ENCODE measurements at places on chromosomes 2 and 18.

- DNase-seq, result no peak
These were observed 564.2 kb downstream of the MBD2 start for GRCh38 chr18:53660306-53660705.

DNA sequence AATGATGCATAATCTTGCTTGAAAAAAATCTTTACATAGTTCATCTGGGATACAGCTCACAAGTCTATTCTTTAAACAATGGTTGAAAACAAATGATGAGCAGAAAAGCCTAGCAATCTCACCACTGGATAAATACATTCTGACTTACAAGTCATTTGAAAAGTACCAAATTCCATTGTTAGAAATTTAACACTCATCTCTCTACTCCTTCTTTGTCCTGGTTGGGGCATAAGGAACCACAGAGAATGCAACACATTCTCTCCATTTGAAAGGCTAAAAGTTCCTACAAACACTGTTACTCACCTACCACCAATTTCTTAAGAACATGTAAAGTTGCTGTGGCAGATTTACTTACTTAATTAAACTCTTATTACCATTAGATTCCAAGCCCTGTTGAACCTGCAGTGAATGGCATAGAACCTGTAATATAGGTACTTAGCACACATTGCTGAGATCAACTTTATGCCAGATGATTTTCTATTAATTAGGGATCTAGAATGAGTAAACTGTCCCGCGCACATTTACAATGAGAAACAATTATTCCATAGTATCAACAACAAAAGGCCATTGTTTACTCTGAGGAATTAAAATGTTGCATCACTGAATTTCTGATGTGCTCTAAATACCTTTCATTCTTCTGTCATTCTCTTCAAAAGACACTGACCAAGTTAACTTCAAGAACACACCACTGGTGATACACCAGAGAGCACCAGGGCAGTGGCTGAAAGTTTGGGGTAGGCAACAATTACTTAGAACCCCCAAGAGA, 69.6 kb downstream of the CABYR start:
- DNase-seq, result no peak

DNA sequence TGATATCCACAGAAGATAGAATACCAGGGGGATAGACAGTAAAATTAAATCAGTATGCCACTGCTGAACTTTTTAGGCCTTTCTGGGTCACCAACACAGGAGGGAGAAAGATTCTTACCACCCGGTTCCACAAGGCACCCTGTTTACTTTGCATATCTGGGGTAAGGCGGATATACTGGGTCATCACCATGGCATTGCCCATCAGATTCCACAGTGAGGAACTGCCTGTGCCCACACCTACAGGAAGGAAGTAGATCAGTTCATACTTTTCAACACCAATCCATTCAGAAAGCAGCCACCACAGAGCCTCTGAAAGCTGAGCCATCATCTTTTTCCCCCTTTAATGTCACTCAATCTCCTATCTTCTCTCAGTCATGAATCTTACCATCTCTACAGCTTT, 2.0 kb downstream of the LMAN2L start:
- DNase-seq, result no peak

- DNase-seq, result no peak
These were observed 55.0 kb upstream of the CTDP1 start for GRCh38 chr18:79624356-79625170.

DNA sequence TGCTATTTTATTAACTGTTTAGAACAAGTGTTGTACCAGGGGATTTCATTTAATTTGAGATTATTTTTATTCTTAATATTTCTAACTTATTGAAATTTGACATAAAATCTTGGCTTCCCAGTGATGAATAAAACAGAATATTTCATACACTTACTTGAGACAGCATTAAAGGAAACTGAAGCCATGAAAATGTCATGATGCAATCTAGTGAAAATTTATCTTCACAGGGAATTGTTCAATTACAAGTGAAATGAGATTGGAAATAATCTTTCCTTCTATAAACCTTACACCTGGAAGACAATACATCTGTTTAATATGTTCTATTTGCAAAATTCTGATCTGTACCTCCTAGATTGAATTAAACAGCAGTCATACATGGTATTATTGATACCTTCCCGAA, 511.0 kb upstream of the CDH7 start:
- no peak for DNase-seq

DNA sequence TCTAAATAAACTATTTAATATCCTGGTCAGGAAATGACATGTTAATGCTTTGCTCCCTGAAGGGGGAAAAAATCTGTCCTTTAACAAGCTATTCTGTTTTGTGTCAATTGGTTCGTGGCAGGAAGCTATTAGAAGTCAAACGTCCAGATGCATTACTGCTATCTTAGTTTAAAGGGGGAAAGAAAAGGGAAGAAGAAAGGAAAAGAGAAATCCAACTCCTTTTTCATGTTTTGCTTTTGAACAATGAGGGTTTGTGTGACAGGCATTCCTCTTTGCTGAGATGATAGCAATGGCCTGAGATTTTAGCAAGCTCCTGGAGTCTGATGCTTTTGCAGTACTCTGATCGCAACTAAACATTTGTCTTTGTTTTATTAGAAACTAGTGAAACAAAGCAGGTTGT, 24.6 kb downstream of the TRIB2 start:
- DNase-seq, result no peak

GRCh38 chr2:215498431-215498830, 62.6 kb upstream of the FN1 start:
- DNase-seq, result no peak

GRCh38 chr2:144431392-144431783, 88.5 kb downstream of the ZEB2 start:
- DNase-seq, result no peak

- no peak for DNase-seq
These were observed 129.5 kb upstream of the TMEM200C start for GRCh38 chr18:6024745-6025248.

- DNase-seq, result no peak
These were observed 14.3 kb downstream of the CCDC150 start for GRCh38 chr2:196653843-196654242.

DNA sequence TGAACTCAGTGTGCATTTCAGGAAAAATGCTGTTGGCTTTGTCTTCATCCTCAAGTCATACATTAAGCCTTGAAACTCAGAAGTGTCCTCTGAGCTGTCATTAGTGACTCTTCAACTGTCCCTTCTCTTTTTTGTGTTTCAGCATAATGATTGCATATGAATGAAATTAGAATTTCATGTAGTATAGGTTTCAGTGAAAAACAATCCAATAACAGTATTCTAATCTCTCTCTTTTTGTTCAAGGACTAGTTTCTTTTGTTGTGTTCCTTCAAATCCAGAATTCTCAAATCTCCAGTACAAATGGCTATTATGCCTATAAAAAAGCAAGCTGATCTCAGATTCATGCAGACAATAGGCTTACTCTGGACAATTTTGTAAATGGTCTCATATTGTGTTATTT, 133.5 kb downstream of the QPCT start:
- no peak for DNase-seq

DNA sequence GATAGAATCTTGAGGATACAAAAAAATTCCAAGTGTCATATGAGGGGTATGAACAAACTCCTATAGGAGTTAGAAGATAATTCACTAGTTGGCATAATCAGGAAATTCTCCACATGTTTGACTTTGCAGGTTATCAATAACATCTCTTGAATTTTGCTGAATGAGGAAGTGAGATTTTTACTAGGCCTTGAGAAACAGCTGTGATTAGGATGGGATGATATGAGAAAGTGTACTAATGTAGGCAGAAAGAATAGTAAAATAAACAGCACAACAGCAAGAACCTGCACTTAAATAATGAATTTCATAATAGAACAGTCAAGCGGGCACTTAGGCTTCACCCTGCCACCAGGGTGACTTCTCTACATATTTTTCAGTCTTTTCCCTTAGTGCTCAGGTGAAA, 570.8 kb upstream of the CRIM1 start:
- no peak for DNase-seq

GRCh38 chr2:13019781-13020180, 303.0 kb downstream of the TRIB2 start:
- DNase-seq, result no peak

GRCh38 chr2:223044916-223045700, 6.9 kb upstream of the KCNE4 start:
- DNase-seq, result no peak

GRCh38 chr2:10329580-10329879, 26.8 kb downstream of the HPCAL1 start:
- no peak for DNase-seq

- no peak for DNase-seq
These were observed 45.0 kb upstream of the CREB1 start for GRCh38 chr2:207484444-207485391.

DNA sequence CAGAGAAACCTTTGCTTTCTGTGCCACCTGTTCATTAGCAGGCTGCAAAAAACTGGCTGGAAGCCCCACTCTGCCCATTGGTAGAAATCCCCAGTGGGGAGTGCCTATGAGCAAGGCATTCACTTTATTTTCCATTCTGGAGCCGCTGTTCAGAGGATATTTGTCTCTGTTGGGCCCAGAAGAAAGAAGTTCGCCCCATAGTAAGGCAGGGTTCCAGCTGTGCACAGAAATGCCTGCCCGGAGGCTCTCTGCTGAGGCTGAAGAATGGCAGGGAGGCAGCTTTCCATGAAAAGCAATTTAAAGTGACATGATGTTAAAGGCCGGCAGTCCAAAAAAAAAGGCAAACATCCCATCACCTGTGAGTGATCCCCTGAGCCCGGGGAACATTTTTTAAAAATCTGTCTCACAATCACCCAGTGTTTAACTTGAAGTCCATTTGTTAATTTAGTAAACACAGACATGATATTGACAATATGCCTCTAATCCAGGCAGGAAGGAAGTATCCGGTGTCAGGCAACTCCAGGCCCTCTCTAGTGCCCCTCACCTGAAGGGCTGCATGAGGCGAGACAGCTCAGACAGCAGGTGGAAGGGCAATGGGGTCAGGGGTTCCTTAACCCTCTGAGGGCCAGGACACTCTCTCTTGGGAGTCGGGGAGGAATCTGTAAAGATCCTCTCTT, 265.1 kb upstream of the SIX2 start:
- DNase-seq, result no peak

DNA sequence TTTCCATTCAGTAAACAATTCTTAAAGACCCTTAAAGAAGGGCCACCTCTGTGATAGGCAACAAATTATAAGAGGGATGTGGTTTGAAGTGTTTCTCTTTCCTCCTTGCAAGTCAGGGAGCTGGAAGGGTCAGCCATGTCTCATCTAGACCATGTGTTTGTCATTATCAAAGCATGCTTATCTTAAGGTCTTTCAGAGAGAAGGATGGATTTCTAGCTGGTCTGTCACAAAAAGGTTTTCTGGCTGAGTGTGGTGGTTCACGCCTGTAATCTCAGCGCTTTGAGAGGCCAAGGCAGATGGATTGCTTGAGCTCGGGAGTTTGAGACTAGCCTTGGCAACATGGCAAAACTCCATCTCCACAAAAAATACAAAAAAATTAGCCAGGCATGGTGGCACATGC, 59.2 kb upstream of the PEX13 start:
- DNase-seq, result no peak

DNA sequence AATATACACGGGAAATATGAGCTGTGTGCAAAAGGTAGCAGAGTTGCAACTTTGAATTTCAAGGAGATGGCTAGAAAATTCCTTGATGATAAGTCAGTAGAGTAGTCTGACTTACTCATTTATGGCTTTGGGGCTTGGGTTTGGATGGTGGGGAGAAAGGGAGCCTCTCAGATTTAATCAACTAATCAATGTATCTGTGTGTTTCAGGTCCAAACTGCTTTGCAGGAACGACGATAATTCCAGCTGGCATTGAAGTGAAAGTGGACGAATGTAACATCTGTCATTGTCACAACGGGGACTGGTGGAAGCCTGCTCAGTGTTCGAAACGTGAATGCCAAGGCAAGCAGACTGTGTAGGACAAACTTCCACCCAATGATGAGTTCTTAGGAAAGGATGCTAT, 164.6 kb downstream of the VWC2L start:
- DNase-seq, result no peak

GRCh38 chr18:79818631-79819030, 20.9 kb downstream of the KCNG2 start:
- no peak for DNase-seq

GRCh38 chr2:178280244-178280852, 86.0 kb downstream of the OSBPL6 start:
- DNase-seq, result no peak

- no peak for DNase-seq
These were observed 51.5 kb downstream of the HAUS1 start for GRCh38 chr18:46155641-46156051.

DNA sequence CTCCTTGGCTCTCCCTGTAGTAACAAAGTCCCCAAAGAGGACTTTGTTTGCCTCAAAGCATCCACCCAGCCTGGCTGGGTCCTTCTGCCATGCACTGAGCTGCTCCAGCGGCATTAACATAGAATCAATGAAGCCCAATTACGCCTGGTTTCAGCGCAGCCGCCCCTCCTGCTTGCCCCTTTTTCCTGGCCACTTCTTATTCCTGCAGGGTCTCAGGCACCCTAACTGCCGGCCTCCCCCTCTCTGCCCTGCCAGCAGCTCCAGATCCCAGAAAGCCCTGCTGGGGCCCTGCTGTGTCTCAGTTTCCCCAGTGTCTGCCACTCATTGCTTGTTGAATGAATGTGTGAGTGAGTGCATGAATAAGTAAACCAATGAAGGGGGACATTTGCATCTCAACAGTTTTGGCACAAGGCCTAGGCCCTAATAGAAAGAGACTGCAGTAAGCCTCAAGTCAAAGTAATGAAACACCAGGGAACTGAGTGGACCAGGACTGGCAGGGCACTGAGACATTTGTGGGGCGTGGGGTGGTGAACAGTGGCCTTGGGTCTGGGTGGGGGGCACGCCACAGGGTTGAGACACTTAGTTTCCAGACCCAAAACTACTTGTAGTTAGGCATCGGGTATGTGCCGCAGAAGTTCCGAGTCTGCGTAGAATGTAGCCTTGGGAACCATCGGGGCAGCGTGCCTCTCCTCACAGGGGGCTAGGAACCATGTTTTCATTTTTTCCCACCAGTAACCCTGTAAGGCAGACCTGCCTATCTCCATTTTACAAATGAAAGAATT, 60.6 kb downstream of the SMAD7 start:
- no peak for DNase-seq

DNA sequence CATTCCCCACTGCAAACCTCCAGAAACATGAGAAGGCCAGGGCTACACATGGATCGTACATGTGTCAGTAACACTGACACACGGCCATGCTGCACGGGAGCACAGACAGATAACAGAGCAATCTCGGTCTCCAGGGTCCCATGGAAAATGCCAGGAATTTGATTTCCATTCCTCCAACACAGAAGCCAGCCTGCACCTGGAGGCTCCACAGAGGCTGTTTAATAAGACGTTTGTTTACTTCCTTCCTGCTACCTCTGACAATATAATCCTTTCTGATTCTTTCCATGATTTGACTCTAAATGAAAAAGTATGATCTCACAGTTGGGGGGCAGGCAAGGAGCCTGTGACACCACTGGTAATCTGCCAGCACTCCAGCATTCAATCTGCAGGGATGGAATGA, 210.9 kb upstream of the DDX18 start:
- no peak for DNase-seq

- DNase-seq, result no peak
These were observed 6.9 kb upstream of the STAT1 start for GRCh38 chr2:191020742-191021381.

DNA sequence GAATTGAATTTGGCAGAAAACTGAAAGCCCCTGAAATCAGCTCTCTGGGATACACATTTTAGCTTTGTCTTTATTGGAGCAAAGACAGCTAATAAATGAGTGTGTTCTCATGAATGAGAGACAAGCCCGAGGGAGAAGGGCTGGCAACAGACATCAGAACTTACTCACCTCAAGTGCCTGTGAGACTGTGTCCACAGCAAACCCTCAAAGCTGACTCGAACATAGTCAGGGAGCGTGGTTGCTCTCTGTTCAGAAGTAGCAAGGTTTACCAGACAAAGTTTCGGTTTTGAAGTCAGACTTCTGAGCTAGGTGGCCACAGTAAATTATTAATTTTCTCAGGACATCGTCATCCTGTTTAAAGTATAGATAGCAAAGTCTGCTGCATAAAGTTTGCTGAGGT, 207.9 kb downstream of the CMPK2 start:
- DNase-seq, result no peak
